ENCODE measurements at places on chromosomes 5 and 9.
A peak's percentile ranks its signal among the peaks of the same experiment; 100 is the strongest.

GRCh38 chr9:78292716-78293497, 4.0 kb upstream of the PSAT1 start:
- DNase-seq = no peak

DNA sequence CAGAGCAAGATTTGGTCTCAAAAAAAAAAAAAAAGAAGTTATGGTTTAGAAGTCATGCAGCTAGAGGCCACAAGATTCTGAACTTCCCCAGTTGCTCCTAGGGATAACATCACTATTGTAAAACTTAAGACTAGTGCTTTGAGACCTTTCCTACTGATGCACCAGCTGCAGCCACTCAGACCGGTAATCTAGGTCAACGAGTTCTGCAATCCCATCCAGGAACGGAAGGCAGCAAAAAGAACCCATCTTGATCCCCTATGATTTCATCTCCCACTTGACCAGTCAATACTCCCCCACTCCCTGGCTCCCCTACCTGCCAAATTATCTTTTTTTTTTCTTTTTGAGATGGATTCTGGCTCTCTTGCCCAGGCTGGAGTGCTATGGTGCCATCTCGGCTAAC, 46.9 kb upstream of the TTC39B start:
- no peak for DNase-seq

GRCh38 chr9:133990366-133991213, 1.5 kb downstream of the VAV2 start:
- DNase-seq = peak; percentile 73

- no peak for DNase-seq
These were observed 226.1 kb downstream of the GOLPH3 start for GRCh38 chr5:31948006-31948405.

DNA sequence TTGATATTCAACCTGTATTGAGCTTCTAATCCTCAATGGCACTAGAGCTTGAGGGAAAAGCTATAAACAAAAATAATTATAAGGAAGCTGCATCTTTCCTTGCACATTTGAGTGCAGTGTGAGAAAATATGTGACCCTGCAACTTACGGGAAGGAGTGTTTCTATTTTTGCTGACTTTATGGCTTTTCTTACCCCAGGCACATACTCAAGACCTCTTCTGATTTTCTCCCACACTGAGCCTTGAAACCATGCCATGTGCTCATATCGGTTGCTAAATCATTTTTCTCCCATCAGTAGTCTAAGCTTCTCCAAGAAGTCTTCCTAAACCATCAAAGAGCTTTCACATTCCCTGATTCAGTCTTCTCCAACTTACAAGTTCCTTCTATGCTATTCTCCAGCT, 91.5 kb downstream of the CDH6 start:
- DNase-seq = no peak

DNA sequence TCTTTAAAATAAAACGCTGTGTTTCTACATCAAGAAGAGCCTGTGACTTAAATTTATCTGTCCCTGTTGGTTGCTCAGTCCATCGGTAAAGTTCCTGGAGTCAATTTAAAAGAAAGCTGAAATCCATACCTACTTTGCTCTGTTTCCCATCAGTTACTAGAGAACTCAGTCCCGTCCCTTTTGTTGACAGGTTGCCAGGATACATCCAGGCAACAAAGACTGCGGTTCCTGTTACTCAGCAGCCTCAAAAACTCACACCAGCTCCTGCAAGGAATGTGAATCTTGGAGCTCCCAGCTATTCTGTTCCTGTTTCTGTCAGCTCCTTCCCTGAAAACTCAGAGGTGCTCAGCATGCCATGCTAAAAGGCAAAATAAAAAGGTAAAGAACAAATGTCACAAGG, at the start of gene ZNF474:
TSS of gene ZNF474 (plus strand) at position 241 of the 400 bp plus-strand sequence. CDS start 22,445 bp downstream, outside the sequence.
- no peak for DNase-seq

GRCh38 chr5:143874312-143874711, 62.4 kb downstream of the HMHB1 start:
- DNase-seq = no peak

GRCh38 chr9:136644593-136645351, 17.9 kb upstream of the EGFL7 start:
- peak; percentile 50 for DNase-seq

DNA sequence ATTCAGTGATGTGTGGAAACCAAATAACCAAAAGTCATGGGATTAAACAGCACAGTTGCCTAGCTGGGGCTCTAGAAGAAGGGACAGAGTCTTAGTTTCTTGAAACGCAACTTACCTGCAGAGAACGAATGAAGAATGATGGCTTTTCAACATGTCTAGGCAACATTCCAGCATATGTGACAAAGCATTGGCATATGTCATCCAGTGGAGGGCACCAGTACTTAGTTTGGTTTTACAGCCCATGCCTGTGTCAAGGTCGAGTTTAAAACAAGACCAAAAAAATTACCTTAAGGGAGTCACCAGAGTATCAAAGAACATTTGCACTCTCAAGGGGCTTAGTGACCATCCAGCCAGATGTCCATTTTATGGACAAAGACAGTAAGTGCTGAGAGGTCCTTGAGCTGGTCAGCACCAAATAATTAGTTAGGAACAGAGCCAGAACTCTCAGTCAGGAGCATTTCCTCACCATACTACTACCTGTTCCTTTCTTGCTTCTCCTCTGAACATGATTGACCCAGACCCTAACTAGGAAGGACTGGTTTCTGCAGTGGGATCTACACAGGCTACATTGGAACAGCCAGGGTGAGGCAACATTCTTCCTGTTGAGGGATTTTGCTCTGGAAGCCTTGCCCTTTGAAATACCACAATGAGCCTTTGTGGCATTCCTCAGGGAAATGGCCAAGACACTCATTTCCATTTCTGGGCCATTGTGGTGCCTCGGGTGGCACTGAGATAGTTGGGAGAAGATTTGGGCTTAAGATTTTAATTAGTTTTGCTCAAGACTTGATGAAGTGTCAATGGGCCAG, 75.4 kb upstream of the ANKH start:
- peak; percentile 55 for DNase-seq

DNA sequence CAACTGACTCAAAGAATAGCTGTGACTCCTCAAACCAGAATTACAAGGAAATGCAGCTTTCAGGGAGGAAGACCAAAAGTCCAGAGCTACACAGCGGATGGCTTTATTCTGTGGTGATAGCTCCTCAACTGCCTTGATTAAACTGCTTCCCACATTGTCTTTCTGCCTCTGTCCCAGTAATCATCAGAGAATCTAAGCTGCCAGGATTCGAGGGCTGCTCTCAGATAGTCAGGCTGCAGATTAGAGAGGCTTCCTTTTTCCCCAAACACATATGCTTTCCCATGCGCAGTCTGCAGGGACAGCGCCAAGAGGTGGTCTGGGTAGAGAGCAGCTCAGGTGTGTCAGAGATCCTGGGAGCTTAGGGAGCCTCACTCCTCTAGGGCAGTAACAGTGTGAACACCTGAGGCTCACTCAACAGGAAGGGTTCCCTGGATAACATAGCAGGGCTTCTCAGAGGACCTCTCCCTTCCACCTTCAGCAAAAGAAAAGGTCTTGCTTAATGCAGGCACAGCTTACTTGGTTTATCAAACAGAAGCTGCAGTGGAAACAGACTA, 439.9 kb upstream of the TLE4 start:
- no peak for DNase-seq

- no peak for DNase-seq
These were observed 12.1 kb downstream of the CCL28 start for GRCh38 chr5:43400082-43400481.

DNA sequence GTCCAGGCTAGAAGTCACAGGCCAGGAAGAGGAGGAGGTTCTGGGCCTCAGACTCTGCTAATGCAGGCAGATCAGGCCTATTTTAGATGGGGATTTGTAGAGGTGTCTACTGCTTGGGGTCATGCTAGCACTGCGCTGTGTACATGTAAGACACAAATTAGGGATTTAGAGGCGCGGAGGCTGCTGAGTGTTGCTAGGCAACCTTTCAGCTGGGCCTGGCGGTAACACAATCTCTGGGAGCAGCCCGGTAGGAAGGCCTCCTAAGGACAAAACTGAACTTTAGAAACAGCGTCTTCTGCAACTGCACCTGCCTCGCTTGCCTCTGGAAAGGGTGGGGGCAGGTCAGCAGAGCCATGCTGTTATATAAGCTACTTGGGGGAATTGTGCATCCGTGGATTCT, 147.9 kb downstream of the MACROH2A1 start:
- no peak for DNase-seq

- peak; percentile 55 for DNase-seq
These were observed 128.3 kb upstream of the CCNH start for GRCh38 chr5:87541033-87541432.

GRCh38 chr5:14748180-14748900, 83.8 kb downstream of the OTULIN start:
- DNase-seq = no peak

DNA sequence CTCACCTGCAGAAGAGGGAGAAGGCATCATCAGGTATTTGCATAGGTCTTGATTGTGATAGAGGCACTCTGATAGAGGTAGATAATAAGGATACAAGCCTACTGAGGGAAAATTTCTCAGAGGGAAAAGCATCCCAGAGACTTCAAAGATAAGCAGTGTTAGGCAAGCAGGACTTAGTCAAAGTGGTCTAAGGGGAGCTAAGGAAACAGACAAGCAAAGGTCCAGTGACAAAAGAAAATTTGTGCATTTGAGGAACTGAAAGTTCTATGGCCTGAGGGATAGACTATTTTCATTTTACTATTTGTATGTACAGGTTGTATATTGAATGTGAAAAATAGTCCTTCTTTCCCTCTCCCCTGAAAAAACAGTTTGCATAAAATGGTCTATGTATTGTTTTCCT, 27.4 kb downstream of the OXCT1 start:
- DNase-seq = no peak

DNA sequence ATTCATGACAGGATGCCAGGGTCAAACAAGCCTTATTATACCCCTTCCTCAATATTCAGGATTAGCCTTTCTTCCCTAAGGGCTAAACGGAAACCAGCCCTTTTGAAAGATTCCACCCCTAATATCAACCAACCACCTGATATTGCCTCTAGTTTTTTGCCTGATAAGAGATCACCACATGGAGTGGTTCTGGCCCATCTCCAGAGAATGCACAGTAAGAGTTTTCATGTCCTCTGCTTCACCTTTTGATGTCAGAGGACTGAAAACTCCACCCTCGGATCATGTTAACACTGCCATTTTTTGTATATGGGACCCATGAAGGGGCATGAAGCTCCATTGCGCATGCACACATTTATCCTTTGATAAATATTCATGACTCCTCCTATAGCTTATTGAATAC, 5.8 kb upstream of the LNPEP start:
- DNase-seq = no peak

GRCh38 chr5:168747987-168748777, 169.0 kb upstream of the PANK3 start:
- DNase-seq = peak; percentile 45

- DNase-seq = no peak
These were observed 136.9 kb upstream of the RFX3 start for GRCh38 chr9:3662671-3663070.

DNA sequence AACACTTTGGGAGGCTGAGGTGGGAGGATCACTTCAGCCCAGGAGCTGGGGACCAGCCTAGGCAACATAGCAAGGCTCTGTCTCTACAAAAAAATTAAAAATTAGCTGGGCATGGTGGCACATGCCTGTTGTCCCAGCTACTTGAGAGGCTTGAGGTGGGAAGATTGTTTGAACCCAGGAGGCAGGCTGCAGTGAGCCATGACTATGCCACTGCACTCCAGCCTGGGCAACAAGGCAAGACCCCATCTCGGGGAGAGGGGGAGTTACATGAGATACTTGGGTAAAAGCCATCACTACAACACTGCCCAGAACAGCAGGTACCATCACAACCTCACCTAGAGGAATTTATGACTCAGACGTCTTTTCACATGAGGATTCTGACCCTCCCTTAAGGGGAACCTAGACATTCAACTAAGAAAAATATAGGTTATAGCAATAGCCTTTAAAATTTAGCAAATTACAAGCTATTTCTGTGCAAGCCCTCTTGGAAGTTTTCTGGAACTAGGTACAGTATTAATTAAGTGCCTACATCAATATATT, 143.5 kb downstream of the NFIB start:
- DNase-seq = no peak

DNA sequence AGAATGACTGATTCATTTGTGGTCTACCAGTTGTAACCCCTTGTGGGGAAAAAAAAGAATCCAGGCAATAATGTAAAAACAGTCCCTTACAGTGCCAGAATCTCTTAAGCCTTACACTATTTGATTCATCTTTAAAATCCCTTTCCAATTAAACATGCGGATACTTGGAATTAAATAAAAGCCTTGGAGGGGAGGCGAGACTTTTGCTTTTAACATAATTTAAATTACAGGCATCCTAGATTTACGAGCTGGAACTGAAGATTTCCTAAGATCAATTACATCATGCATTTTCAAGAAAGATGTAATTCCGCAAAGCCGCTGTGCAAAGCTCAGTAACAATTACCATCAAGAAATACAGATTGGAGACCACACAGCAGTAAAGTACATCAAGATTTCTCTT, 370.2 kb downstream of the MTRR start:
- DNase-seq = no peak

- no peak for DNase-seq
These were observed 483.2 kb upstream of the BRINP1 start for GRCh38 chr9:119852390-119852789.

GRCh38 chr5:53552561-53552960, 7.9 kb upstream of the NDUFS4 start:
- no peak for DNase-seq

DNA sequence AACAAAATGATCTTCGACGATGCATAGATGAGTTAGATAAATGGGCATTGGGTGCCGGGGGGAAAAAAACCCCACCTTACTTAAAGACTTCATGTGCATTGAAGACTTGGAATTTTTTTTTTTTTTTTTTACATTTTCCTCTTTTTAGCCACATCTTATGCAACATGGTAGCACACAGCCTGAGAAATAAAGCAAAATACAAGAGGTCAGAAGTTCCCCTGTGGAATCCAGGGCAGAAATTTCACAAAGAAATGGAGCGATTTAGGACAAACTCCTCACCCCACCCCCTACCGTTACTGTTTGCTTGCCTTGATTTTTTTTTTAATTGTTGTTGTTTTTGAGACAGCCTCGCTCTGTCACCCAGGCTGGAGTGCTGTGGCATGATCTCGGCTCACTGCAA, 153.2 kb downstream of the GOLPH3 start:
- no peak for DNase-seq

DNA sequence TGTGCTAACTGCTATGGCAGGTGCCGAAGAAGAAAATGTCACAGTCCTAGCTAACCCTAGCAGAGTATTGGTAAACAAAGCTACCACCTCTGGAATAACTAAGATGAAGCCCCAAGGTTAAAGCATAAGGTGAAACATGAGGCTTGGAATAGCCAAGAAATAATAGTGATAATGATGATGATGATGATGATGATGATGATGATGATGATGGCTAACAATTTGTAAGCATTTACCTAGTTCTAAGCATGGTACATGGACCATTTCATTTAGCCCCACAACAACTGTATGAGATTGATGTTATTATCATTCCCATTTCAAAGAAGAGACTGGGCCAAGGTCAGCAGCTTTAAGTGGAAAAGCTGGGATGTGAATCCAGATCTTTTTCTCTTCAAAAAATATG, 35.3 kb downstream of the SH3RF2 start:
- no peak for DNase-seq

DNA sequence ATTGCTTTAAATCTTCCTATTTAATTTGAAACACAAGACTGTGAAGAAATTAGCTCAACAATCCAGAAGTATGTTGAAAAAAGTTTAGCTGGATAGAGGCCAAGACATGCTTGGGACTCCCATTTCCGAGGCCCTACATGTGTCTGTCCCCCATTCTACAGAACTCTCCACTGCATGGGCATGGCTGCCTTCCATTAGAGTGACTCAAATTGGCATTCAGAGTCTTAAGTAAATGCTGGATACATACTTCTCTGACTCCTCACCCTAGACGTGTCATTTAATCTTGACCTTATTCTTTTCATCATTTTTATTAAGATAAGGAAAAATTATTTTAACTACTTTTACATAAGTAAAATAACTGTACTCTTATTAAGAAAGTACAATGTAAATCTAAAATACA, 530.4 kb upstream of the CDH9 start:
- no peak for DNase-seq

Measured in colonic mucosa (tissue), 4 donors.